ENCODE measurements at places on chromosomes 3 and 15.

DNA sequence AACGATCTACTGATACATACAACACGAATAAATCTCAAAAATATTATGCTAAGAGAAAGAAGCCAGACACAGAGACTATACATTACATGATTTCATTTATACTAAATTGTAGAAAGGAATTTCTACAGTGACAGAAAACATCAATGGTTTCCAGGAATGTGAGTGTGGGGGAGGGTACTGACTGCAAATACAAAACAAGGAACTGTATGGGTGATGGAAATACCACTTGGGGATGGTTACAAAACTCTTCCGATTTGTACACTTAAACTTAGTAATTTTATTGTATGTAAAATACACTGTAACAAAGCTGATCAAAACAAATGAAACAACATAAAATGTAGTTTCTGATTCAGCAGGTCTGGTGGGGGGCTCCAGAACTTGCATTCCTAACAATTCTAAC is 45.8 kb upstream of the IP6K2 start:
- DNase-seq = no peak

DNA sequence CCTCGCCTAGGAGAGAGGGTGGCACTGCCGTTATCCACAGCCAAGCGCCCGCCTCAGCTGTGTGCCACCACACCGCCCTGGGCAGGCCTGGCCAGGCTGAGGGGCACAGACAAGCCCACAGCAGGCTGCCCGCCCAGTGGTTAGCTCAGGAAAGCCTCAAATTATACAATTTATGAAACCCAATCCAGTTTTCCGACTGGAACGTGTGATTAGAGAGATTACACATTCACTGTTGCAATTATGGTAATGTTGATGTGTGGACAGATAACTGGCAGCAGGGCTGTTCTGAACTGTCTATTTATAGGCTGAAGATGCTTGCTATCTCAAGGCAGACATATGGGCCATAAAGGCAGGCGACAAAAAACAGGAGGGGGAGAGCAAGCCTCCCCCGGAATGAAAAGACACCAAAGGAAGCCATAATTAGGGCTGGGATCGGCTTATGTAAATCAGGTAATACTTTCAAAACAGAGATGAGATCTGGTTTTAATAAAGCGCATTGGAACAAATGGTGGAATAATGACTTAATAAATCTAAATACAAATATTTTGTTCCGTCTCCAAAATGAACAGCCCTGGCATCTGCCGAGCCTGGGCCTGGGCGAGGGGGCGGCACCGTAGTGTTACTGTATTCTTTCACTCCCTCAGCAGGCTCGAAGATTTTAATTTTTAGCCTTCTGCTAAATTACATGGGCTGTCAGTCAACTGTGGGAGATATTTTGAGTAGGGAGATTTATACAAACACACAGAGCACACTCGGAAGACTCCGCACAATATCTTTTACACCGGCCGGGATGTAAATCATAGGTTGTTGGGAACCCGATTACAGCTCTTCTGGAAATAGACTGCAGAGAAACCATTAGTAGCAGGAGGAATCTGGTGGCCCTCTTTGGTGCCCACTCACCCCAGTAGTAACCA is 103.1 kb upstream of the TLE3 start:
- no peak for DNase-seq

DNA sequence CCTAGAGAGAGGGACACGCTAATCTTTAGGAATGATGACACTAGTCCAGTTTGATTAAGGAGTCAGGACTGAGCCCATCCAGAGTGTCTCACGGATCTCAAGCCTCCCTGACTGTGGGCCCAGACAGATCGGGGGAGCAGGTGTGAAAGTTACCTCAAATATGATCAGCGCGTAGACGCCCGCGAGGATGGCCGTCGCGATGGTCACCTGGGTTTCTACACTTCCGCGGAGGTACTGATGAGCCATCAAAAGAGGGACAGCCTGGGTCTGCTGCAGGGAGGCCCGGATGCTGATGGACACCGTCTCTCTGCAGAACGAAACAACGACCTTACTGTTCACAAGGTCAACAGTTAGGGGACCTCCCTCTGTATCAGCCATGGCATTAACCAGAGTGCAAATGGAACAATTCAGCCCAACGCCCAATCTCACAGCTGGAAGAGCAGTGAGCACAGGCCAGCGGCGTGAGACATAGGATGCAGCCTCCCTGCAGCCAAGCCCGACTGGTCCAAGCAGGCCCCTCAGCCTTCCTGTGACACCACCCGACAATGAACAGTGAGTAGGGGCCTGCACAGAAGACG is 84.4 kb downstream of the OCA2 start:
- DNase-seq = no peak

DNA sequence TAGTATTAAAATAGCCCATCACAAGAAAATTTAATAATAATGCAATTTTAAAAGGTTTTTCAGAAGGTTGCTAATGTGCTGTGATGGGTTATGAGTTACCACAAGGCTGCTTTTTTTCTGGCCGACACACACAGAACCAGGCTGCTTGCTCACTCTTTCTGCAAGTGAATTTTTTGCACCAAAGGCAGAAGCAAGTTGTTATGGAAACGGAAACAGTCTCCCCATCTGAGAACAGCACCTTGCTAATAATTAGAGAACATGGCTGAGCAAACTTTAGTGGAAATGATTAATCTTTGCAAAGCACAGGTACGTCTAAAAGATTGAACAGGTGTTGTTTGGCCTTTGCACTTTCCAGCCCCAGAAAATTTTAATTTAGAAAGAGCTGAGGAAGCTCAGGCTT is 51.0 kb downstream of the CACNA2D3 start:
- DNase-seq = no peak

- DNase-seq = no peak
Observed at GRCh38 chr3:192637803-192638202, 89.5 kb downstream of the FGF12 start.
